Mucosa of gallbladder (tissue), 1 donor: ENCODE measurements at places on chromosomes 12 and 14. TPM values are rescaled to one million over a fixed set of nuclear protein-coding genes. Genes with fewer than 3 reads are reported as not detected.

- DNase-seq: peak; percentile 54
Measured at GRCh38 chr12:58915634-58916033, 4.7 kb downstream of the LRIG3 start.

DNA sequence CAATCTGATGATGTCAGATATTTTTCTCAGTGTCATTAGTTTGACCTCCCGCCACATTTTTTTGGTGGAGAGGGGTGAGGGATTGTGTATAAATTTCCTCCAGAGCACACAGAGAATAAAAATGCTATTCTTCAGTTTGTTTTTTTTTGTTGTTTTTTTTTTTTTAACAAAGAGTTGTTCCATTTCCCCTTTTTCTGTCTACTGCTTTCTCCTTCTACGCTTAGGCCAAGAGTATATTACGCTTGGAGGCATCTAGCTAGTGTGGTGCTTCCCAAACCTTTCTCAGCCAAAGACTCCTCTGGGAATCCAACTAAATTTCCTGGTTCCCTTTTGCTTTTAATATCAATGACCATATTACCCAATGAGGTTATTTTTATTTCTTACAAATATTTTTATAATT lies 465.6 kb downstream of the ZFP36L1 start:
- DNase-seq: no peak

- DNase-seq: no peak
Measured at GRCh38 chr12:52233462-52234207, 592 bp downstream of the KRT7 start.

DNA sequence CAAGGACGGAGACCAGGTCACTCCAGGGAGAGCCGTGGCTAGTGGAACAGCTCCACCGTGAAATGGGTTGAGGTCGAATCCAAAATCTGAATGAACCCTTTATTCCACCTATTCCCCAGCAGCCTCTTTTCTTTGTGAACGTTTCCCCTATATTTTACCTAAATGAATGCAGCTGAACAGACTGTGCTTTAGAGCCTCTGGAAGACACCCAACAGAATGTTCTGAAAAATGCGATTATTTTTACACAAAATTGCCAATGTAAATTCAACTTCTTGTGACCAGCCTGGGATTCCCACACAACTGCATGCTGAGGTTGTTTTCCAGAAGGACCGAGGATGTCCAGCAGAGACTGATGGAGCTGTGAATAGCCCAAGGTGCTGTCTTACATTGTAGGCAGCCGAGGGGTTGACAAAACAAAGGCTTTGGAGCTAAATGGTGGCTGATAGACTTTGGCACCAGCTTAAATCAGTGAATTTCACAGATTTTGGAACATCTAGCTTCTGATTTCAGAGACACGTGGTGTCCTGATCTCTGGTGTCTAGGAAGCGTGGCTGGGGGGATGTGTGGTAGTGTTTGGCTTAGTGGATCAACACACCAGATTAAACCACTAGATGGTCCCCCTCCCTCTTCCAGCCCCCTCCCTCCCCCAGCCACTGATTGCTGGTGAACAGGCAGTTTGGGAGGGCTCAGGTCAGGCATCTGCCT lies 150.4 kb downstream of the ZNF664 start:
- no peak for DNase-seq

- no peak for DNase-seq
Measured at GRCh38 chr14:58200480-58200841, 512 bp downstream of the ACTR10 start.

DNA sequence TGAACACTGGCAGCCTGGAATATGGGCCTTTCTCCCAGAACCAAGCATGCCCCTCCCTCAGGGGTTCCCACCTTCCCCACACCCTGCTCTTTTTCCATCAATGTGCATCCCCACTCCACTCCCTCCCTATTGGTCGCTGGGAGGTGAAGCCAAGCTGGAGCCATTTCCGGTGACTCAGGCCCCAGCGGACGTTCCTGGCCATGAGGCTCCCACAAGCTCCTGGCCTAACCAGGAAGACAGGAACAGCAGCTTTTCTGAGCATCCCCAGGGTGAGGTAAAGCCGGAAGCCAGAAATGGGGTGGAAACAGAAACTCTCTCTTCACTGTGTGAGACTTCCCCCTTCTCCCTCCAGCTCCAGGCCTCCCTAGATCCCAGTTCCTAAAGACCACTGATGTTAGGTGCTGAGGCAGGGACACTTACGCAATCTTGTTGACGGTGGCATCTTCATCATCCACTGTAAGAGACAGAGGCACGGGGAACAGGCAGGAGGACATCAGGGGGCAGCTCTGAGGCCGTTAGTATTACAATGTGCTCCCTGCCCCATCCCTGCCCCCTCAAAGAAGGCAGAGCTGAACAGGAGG lies 5.1 kb downstream of the LMBR1L start:
- DNase-seq: no peak

DNA sequence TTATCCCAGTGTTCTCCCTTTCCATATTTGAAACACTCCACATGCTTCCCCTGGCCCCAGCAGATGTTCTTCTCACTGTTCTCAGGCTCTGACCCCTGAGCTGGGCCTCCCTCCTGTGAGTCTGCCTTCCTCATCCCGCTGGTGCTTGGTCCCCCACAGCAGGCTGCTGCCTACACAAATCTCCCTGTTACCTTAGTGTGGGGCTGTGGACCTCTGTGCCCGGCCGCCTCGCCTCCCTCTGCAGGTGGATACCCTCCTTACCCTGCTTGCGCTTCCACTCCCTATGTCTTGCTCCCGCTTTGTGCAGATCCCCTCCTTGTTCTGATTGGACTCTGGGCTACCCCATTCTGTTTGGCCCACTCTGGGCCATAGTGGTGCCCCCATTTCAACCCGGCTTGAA lies 6.9 kb downstream of the DERA start:
- no peak for DNase-seq

ETFBKMT gene
- total RNA-seq: 6.4 TPM
